ENCODE measurements at places on chromosomes 12 and 14.

- DNase-seq = no peak
These were observed 52.9 kb downstream of the GPATCH2L start for GRCh38 chr14:76204461-76205230.

GRCh38 chr12:130916241-130916911, 37.3 kb upstream of the ADGRD1 start:
- no peak for DNase-seq

DNA sequence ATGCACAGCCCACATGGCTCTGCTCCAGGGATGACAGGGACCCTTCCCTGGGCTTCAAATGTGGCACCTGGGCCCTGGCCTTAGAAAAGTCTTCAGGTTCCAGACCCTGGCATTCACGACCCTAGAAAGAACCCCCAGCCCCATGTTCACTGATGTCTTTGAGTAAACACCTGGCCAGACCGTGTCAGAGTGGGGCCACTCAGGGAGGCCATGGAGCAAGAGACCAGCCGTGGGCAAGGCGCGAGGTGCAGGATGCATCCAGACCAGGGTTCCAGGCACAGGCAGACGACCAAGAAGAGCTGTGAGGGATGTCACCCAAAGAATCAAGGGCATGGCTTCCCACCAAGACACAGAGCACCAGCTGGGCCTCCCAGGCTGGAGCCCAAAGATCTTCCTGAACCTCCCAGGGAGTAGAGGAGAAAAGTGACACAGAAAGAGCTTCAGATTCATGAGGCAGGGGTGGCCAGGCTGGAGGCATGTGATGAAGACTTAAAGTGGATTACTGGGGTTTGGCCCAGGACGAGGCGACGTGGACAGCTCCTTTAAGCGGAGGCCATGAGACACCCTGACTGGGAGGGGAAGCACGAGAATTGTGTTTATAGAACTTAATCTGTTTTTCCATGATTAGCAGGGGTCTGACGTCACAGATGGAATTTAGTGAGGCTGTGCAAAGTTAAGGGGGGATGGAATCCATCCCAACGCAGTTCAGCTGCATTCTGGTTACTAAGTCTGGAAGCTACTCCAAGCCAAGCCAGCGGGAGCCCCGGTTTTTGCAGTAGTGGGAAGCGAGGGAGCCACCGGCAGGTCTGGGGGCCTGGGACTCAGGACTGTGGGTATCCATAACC, 61.6 kb downstream of the ARL6IP4 start:
- DNase-seq = no peak

DNA sequence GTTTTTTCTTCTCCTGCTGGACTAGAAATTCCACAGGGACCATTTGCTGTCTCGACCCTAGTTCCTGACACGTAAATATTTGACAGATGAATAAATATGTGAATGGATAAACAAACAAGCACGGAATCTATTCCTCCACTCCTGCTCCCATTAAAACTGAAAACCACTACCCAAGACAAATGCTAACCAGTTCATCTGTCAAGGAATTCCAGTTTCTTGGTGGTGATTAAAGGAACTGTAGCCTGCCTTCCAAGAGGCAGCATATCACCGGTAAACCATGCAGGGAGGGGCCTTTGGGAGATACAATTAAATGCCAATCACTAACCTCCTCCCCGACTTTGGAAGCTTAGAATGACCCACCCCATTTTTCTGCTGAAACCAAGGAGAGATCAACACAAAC, 95.4 kb downstream of the TTC7B start:
- DNase-seq = no peak

GRCh38 chr14:99138999-99139865, 132.8 kb downstream of the BCL11B start:
- DNase-seq = no peak

DNA sequence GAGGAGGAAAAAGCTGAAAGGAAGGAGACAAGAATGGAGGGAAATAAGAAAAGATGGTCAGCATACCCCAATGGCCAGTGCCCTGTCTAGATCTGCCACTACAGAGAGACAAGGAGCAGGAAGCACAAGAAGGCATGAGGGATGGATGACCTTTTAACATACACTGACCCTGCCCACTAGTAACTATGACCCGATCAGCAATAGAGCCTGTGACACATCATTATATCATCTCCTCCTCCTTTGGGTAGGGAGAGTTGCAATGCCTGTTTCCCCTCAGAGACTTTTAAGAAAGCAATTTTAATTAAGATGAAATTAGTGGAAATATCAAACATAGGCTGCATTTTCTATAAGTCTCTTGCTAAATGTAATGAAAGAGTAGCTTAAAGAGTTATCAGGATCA, 4.7 kb upstream of the SLC2A13 start:
- DNase-seq = no peak

DNA sequence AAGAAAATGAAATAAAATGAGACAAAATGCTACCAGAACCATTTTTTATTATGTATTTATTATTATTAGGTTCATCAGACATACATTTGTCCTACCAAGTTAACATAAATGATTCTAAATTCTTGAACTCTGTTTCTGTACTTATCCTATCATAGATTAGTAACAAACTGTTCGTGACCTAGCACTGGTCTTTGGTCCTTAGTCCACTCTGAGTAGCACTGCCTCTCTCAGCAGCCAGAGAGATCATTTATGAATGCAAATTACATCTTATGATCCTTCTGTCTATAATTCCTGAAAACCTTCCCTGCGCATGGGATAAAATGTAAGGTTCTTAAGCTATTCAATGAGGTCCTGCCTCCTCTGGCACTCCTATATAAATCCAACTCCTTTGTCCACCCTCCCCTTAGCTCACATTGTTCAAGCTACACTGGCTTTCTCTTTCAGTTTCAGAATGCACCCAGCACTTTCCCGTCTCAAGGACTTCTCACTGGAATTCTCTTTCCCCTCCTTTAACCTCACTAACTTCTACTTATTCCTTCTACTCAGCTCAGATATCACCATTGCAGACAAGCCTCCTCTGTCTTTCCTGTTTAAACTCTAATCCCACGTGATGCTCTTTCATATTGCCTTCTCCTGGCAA, 17.1 kb downstream of the PDZRN4 start:
- DNase-seq = no peak

- peak; percentile 76 for DNase-seq
These were observed 113.7 kb downstream of the NCOR2 start for GRCh38 chr12:124453419-124454351.

DNA sequence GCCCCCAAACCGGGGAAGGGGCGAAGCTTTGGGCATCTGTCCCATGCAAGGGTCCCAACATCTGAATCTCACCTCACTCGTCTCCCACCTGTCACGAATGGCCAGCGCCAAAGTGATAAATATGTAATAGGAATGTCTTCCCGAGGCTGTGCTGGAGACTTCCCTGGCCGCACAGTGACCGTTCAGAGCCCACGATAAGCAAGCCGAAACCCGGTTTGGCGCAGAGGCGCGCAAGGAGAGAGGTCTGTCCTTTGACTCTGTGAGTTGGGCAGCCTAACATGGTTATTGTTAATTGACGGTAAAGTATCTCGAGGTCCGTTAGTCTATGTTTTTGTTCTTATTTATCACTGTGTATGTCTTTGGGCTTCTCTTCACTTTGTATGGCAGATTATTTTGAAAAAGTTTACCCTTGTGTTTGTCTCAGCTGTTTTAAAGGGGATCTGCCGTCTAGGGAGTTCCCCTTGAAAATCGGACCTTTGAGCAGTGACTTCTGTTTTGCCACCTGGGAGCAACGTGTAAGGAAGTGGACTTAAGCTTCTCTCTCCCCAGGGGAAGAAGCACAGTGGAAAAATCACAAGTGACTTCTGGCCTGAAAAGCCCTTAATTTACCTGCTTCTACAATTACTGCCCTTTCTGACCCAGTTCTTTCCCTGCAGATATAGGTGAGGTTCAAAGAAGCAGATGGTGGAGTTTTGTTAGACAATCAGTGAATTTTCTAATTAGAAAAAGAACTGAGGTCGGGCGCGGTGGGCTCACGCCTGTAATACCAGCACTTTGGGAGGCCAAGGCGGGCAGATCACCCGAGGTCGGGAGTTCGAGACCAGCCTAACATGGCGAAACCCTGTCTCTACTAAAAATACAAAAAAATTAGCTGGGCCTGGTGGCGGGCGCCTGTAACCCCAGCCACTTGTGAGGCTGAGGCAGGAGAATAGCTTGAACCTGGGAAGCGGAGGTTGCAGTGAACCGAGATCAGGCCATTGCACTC, 1.1 kb upstream of the TM9SF1 start:
- DNase-seq = no peak

DNA sequence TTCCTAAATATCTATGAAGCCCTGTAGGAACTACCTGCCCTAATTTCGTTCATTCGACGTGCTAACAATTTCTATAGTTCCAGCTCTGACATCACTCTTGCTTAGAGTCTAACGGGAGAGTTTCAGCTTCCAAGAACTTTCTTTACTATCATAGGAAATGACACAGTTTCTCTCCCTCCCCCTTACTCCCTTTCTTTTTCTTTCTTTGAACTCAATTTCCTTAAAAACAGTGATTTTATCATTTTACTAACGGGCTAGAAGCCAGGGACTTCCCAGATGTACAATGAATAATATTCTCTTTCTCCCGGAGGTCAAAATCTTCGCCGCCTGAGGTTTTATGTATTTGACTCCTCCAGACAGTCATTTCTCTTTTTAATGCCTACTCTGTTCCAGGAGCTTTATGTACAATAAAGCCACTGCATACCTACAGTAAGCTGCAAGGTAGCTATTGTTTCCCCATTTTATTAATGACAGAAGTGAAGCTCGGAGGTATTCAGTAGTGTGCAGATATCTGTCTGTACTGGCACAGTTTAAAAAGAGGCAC, 15.7 kb downstream of the SMCO2 start:
- no peak for DNase-seq

- no peak for DNase-seq
These were observed 272.0 kb downstream of the ZFP36L1 start for GRCh38 chr14:68520637-68521556.

GRCh38 chr12:5796171-5796958, 148.7 kb downstream of the ANO2 start:
- DNase-seq = peak; percentile 7

- DNase-seq = no peak
These were observed 198.0 kb downstream of the CACNA1C start for GRCh38 chr12:2250797-2251196.

DNA sequence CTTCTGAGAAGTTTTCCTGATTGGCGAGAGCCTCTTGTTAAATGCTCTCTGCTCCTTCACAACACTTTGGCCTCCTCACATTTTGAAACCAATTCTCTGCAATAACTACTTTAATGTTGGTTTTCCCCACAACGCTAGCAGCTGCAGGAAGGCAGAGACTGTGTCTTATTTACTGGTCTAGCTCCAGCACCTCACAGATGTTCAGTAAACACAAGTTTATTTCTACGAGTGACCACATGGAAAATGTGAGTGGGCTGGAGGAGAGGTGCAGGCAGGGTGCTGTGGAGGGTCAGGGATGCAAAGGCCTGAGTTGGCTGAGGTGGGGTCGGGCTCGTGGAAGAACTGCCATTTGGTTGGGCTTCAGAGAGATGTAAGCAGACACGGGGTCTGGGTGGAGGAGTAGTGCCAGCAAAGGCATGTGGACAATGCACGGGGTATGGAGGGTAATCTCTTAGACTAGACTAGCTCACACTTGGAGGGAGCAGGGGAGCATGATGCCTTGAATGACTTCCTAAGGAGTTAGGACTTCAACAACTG, 117.4 kb upstream of the RTL1 start:
- DNase-seq = no peak

DNA sequence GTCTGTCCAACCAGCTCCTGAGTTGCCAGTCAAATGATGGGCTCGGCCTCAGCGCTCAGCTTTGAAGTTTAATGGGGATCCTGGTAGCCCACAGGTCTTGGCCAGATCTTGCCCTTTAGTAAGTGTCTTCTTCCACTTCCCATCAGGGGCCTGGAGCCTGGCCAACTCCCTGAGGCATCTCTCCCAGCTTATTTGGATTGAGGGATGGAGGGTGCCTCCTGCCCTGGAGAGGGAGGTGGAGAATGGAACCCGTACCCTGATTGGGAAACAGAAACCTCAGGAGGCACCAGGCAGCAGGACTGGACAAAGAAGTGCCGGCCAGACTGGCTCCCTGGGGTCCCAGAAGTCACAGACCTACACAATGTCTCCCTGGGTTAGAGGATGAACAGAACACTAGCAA, 40.5 kb upstream of the LTBP2 start:
- no peak for DNase-seq

- DNase-seq = no peak
These were observed 59.3 kb downstream of the TESC start for GRCh38 chr12:117039891-117040309.

DNA sequence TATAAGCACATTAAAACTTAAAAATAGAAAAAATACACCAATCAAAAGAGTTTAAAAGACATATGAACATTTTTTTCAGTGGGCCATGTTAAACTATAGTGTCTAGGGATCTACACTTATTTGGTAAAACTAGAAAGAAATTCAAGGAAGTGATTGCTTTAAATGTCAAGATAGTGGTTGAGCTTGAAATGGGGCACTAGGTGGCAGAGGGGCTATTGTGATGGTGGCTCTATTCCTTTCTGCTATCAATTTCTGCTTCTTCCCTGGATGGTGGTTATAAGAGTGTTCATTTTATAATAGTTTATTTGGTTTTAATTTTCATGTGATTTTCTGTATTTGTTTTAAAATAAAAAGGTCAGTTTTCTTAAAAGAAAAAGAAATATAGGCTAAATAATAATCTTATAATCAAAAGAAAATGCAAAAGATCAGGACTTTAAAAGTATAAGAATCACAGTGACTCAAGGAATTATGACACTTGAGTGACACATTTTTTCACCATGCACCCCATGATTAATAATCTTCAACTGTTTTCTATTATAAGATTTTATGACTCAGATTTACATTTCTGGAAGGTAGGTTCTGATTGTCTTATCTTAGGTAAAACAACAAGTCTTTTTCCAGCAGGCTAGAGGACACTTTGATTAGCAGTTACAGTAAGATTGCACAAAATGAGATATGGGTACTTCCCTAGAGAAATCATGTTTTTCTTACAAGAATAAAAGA, 137.5 kb downstream of the FSCB start:
- no peak for DNase-seq

DNA sequence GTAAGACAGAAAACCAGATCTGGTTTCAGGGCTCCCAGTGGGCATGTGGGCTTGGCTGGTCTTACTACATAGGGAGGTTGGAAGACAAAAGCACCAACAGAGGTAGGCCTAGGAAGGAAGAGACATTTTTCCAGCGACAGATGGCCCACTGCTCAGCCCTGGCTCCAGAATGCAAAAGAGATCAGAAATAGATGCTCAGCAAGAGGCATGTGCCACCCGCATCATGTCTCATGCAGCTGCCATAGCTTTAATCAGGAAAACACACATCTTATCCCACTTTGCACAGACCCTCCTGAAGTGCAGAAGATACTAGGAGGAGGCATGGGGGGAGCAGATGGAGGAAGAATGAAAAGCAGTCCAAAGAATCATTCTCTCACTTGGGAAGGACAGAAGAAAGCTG, 25.3 kb downstream of the VASH1 start:
- DNase-seq = no peak

DNA sequence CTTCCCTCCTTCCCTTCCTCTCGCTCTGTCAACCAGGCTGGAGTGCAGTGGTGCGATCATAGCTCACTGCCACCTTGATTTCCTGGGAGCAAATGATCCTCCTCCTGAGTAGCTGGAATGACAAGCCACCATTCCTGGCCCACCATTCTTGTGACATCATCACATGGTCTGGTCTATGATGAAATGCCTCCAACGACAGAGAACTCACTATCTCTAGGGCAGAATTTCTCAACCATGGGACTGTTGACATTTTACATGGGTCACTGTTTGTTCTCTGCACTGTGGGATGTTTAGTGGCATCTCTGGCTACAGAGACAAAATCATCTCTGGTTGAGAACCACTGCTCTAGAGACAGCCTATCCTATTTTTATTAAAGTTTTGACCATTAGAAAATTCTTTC, 9.7 kb downstream of the VRK1 start:
- DNase-seq = no peak

- DNase-seq = no peak
These were observed 760 bp downstream of the ACTN1 start for GRCh38 chr14:68978172-68978911.

- DNase-seq = no peak
These were observed 85.6 kb upstream of the DIO3 start for GRCh38 chr14:101475456-101476257.
